Stimulated activated CD4-positive, alpha-beta T cell treated with anti-CD3 and anti-CD28 coated beads, Interleukin-2, amount 100 ng/mL, for 48 hours (primary cell): ENCODE measurements at places on chromosomes 2 and 18.

DNA sequence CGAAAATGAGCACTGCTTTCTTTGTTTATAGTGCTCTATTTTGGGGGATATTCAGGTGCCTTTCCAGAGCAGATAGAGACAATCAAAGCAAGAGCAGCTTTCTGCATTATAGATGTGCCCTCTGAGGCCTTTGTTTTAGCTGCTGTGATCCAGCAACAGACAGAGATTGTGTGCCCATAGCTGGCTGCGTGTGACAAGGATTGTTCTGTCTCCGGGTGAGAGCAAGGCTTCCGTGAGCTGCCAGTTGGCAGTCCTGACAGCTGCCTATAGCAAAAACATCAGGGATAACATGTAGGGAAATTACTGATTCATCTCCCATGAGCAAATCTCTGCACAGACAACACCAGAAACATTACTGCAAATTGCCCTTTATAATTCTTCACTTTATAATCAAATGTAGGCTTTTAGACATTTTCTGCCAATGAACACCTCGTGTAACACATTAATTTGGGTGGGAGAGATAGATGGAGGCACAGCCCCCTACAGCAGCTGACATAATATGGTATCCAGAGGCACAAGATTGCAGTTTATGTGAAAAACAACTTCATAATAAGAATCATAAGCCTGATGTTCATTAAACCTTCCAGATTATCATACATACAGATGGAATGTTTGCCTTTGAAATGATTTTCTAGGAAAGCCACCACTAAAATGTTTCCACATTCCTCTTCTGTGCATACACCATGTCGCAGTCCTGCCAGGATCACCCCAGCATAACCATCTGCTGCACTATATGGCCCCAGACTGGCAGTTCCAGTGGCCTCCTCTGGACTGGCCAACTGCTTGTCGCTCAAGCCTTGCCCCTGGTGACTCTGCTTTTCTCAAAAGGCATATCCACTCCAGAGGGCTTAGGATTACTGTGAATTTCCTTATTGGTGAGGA is 131.2 kb downstream of the TRIB2 start:
- DNase-seq: no peak

DNA sequence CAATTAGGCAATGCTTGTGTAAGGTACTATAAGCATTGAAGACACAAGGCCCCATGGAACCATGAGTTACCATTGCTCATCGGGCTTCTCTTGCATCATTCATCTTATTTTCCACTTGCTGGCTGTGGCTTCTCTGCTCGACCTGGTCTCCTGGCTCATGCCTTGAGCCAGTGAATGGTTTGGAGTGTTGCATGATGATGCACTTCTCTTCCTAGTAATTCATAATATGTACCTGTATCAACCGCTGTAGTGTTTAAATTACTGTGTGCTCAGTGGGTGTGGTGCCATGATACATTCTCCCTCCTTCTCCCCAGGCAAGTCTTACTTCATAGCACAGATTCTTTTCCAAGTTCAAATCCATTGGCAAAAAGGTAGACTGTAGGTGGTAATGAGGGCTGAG is 66.8 kb downstream of the ABCA12 start:
- no peak for DNase-seq

DNA sequence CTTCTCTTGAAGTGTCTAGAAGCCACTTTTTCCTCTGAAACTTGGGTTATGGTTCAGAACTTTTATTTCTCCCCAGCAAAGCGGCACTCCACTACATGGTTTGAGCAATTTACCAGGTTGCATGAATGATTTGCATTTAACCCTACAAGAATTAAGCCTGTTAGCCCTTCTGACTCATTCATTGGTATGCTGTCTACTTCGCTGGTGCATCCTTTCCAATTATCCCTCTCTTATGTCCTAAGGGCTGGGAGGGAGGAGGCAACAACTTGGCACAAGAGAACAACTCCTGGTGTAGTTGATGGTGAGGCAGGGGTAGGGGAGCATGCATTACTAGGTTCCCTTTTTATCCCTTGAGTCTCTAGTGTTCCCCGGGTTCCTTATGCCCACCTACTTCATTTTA is 293.4 kb upstream of the MEX3C start:
- no peak for DNase-seq

GRCh38 chr2:71833855-71834560 is 313.7 kb downstream of the CYP26B1 start:
- DNase-seq: no peak

- DNase-seq: no peak
Observed at GRCh38 chr2:165474619-165475276, 5.2 kb downstream of the CSRNP3 start.
